ENCODE measurements at places on chromosomes 4 and X. TPM values are rescaled to one million over a fixed set of nuclear protein-coding genes. Genes with fewer than 3 reads are reported as not detected.

MAGED4B gene
- total RNA-seq, result not detected

BMPR1B gene
- total RNA-seq, result 0.03 TPM

OTC gene
- not detected for total RNA-seq

DNA sequence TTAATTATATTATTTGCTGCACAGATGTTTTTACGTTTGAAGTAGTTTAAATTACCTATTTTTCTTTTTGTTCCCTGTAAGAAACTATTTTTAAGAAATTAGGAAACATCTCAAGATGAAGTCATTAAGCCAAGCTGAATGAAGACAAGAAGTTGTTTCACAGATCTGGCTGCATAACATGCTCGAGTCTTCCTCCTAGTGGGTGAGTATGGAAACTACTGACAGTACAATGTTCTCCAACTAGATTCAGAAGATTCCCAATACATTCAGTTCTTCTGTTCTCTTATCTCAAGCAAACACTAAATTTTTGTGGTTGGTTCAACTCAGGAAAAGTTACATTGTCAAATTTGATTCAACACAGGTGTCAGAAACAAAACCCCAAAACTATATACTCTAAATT lies 256.8 kb upstream of the VCX start:
- peak; percentile 41 for DNase-seq

DNA sequence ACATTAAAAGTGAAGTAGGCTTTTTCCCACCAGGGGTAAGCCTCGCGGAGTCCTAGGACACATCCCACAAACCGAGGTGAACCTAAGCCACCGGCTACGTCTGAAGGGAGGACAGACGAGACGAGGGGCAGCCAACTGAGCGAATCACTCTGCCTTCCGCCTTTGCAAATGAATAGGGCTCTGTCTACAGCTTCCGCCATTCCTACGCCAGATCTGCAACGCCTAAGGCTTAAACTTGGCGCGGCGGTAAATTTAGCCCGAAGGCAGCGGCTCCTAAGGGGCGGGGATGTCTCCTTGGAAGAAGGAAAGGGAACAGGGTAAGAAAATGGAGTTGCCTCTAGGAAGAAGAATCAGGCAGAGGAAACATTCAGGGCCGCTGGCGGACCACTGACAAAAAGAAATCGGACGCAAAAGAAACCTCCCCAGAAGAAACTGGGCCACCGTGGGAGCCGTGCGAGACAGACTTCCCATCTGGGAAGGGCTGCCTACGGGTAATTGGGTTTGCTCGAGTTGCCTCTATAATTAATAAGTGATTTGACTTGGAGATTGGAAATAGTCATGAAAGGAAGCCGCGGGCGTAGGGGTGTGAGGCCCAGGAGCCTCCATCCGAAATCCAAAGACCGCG lies 90.5 kb downstream of the BCOR start:
- no peak for DNase-seq

BMP3 gene
- total RNA-seq, result not detected

DNA sequence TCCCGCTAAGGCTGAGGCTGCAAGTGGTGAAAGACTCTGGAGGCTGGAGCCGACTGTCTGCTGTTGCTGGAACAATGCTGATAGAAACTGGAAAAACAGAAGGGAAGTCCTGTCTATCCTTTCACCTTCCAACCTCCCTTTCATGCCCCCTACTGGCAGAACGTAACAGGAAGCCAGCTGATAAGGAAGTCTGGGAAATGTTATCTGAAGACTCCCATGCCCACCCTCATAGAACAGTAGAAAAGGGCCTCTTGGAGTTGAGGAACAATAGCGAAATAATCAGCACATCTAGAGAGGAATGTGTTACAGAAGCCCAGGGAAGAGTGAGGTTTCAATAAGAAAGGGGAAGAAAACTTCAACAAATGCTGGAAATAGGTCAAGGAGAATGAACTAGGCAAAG lies 117.1 kb upstream of the DKK2 start:
- DNase-seq, result peak; percentile 35

DNA sequence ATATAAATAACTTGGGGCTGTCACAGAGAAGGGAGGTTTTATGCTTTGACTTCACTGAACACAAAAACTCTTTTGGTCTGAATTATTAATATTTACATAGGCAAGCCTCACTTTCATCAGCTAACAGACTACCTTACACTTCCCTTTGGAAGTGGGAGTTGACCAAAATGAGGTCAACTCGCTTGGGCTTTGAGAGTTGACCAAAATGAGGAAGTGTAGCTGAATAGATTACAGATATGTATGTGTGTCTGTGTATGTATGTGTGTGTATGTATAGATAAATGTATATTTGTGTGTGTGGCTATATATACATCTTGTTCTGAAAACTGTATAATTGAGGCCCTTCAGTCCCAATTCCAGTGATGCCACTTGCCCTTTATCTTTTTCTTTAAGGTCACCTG lies 113.3 kb upstream of the IL13RA1 start:
- no peak for DNase-seq

GRCh38 chrX:19616959-19617358 lies 101.7 kb upstream of the MAP3K15 start:
- no peak for DNase-seq

- peak; percentile 81 for DNase-seq
These were observed 17.2 kb upstream of the CCNI start for GRCh38 chr4:77092975-77093374.

Measured in HT-29 (cell line).